Activated T-cell treated with anti-CD3 and anti-CD28 coated beads for 24 hours (primary cell): ENCODE measurements at places on chromosomes 12 and 14.

DNA sequence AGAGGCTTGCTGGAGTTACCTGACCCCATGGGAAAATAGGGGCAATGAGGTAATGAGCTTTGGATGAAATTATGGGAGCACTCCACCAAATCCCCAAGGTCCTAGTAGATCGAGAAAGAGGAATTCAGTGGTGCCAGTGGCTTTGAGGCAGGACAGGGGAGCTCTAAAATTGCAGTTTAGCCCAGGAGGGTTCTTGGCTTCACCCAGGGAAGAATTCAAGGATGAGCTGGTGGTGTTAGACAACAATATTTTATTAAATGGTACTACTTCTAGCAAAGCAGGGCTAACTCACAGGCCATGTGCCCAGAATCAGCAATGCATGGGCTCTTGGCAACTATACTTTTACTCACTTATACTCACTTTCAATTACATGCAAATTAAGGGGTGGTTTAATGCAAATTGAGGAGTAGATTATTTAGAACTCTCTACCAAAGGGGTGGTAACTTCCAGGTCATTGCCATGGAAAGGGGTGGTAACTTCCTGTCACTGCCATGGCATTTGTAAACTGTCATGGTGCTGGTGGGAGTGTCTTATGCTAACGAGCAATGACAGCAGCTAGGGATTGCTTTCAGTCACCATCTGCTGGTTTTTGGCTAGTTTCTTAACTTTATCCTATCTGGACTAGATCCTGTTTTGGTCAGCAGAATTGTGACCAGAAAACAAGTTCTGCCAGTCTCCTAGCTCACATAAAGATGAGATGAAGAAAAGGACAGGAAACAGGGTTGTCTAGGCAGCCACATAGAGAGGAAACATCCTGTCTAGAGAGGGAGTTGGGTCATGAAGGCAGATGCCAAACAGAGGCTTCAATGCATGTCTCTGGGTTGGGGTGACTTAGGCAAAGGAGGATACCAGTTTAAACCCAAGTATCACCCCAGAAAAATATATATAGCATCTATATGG, 64.7 kb downstream of the ZNF641 start:
- DNase-seq = no peak

DNA sequence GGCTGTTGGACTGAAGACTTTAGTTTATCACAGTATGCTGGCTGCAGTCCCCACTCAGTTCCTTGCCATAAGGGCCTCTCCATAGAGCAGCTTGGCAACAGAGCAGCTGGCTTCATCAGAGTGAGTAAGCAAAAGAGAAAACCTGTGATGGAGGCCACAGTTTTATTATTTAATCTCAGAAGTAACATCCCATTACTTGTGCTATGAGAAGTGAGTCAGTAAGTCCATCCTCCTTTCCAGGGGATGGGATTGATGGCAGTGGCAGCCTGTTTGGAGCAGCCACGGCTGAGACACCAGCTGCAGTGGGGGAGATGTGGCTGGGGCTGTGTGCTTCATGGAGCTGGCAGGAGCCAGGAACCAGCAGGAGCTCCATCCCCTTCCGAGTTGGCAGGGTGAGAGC, 138.5 kb upstream of the SRRM4 start:
- no peak for DNase-seq

DNA sequence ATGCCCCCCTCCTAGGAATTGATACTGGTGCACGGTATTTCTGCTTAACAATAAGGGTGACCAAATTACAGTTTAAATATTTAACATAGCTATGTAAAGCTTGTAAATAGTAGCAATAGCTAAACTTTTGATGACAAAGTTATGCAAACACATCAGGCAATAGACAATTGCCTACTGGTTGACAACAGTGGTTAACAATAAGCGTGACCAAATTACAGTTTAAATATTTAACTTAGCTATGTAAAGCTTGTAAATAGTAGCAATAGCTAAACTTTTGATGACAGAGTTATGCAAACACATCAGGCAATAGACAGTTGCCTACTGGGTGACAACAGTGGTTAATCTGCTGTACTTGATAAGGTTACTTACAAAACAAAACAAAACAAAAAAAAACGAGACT, 886.5 kb upstream of the FLRT2 start:
- no peak for DNase-seq

- no peak for DNase-seq
These were observed 117.7 kb downstream of the GPR135 start for GRCh38 chr14:59347511-59347900.

DNA sequence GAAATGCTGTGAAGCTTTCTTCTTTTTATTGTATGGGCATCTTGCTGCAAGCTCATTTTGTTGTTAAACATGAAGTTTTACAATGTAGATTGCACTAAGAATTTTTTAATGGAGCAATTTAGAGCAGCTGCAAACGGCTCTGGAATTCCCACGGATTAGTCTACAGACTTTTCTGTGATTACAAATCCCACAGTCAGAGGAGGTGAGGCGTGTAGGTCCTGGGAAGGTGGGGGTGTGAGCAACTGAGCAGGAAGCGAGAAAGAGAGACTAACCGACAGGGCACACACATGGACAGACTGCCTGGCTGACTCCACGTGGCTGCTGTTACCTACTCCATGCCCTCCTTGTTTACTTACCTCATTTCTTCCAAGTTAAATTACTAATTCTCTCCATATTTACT, 348.5 kb downstream of the NPAS3 start:
- DNase-seq = no peak

DNA sequence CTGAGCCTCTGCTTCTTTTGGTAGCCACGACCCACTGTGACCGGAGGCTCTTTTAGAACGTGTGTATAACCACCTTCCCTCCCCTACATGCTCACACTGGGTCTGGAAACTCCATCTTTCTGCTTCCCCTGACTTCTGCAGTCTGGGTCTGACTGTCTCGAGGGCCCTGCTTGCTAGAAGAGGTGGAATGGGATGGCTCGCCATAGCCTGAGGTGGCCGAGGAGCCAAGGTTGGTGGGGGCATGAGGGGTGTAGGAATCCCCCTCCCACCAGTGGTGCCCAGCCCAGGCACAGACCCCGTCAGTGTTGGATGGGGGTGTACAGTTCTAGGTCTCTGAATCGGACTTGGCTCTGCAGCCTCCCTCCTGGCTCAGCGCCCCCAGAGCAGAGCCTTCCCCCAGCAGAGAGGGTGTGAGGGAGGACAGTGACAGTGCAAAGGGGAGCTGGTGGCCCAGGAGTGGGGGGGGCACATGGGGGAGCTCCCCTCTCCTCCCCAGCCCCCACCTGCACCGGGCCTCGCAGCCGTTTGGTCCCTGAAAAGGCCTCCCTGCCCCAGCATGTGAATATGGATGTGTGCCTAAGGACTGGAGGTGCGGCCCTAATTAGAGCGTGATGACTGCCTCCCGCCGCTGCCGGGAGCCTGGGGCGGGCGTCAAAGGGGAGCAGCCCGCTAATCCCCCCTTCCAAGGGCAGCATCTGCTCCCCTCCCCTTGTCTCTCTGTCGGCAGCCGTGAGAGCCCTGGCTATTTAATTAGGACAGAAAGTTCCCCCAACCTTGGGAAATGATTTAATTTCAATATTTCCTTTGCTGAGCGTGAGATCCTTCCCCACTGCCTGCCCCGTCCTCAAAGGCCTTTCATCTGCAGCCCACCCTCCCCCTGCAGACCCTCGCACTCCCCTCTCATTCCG, 196.2 kb upstream of the C14orf180 start:
- no peak for DNase-seq

DNA sequence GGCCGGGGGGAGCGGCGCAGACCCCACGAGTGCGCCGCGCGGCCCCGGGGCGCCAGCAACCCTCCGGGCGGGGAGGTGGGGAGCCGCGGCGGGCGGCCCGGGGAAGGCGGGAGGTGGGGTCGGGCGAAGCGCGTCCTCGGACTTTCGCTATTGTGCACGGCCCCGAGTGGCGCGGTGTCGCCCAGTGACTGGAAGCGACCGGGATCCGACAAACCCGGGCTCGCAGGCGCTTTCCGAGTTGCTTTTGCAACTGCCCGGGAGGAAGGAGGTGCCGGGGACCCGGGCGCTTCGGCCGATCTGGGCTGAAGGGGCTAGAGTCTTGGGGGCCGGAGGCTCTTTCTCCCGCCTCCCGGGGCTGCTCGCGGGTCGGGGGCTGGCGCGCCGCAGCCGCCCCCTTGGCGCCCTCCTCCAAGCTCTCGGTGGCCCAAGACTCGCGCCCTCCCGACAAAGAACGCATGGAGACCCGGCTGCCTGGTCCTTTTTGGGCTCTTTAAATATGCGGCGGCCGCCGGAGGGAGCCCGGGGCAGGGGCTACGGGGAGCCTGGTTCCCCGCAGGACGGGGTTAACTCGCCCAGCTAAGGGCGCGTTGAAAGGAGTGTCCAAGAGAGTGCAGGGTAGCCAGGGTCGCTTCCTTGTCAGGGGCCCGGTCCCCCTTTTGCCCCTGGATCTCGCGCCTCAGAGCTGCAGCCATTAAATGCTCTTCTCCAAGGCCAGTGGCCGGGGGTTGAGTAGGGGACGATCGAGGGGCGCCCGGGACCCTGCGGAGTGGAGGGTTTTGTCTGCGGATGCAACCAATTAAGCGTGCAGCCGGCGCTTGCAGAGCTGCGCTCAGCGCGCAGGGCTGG, 1.4 kb downstream of the HMGA2 start:
- no peak for DNase-seq

DNA sequence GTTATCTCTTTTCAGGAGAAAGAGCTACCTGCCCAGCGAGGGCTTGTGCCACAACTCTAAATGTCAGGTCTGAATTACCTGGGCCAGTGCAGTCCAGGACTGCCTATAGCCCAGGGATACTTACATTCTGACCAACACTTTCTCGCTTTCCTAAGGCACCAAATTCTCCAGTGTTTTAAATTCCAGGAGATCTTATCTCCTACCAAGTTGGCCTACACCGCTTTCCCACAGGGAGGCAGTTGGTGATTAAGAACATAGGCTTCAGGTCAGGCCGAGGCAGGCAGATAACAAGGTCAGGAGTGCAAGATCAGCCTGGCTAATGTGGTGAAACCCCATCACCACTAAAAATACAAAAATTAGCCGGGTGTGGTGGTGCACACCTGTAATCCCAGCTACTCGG, 41.1 kb downstream of the RPS29 start:
- DNase-seq = no peak

- DNase-seq = no peak
These were observed 84.2 kb downstream of the AVPR1A start for GRCh38 chr12:63066782-63067181.

DNA sequence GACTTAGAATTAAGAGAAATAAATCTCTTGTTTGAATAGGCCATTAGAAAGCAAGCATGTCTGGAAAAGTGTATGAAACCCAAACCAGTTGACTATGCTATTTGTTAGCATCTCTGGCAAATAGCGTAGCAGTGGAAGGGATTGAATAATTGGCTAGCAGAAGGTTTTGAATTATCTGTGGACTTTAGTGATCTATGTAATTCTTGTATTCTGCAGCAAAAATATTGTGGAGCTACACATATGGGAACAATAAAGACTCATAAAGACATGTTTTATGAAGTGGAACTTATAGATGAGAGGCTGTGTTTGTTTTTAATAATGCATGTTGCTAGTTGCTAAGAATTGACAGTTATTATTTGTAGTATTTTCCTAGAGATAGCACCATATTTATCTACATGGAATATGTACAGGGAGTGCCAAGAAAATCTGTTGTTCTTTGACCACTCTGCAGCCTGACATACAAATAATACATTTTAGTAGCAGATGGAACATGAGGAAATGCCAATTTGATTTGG, 4.7 kb downstream of the SRGAP1 start:
- no peak for DNase-seq

GRCh38 chr12:53221203-53222080, 10.6 kb downstream of the RARG start:
- no peak for DNase-seq

DNA sequence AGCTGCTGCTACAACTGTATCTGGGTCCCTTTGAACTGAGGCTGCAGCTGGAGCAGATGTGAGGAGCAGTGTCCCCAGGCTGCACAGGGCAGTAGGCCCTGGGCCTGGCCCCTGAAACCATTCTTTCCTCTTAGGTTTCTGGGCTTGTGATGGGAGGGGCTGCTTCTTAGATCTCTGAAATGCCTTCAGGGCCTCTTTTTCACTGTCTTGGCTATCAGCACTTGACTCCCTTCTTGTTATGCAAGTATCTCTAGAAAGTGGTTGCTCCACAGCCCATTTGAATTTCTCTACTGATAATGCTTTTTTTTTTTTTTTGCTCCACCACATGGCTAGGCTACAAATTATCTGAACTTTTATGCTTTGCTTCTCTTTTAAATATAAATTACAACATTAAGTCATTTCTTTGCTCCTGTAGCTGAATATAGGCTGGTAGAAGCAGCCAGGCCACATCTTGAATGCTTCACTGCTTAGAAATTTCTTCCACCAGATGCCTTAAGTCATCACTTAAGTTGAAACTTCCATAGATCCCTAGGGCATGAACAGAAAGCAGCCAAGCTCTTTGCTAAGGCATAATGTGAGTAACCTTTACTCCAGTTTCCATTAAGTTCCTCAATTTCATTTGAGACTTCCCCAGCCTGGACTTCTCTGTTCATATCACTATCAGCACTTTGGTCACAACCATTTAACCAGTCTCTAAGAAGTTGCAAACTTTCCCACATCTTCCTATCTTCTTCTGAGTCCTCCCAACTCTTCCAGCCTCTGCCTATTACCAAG, 41.1 kb downstream of the ACSM4 start:
- no peak for DNase-seq

- DNase-seq = no peak
These were observed 11.4 kb upstream of the BDKRB2 start for GRCh38 chr14:96192975-96193805.

GRCh38 chr14:22159099-22159498, 429.9 kb downstream of the DAD1 start:
- DNase-seq = no peak

DNA sequence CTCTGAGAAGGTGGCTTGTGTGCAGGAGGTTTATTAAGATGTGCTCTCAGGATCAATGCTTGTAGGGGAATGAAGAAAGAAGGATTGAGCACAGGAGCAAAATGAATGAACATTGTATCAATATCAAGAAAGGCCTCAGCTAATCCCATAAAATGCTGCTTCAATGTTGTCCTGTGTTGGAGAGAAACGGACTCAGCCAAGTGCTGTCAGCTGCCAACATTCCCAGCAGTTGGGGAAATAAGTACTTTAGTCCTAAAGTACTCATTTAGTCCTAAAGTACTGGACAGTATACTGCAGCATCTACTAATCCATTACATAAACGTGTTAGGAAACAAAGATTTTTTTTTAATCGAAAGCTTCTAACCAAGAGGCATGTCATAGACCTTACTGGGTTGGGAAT, 255.9 kb downstream of the SEC23A start:
- no peak for DNase-seq

DNA sequence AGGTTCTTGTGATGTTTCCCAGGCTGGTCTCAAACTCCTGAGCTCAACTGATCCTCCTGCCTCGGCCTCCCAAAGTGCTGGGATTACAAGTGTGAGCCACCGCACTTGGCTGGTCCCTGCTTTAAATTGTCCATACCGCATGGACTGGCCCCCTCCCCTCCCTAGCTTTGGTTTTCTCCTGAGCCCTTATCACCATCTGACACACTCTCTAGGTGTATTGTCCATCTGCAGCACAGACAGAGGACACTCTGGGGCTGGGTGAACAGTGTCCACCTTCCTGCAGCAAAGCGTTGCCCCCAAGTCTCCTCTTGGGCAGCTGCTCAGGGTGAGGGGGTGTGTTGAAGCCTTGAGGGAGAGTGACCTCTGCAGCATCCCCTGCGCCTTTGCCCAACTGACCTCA, 36.0 kb upstream of the DLK1 start:
- no peak for DNase-seq
